ENCODE measurements at places on chromosomes 1 and 21. TPM values are rescaled to one million over a fixed set of nuclear protein-coding genes. Genes with fewer than 3 reads are reported as not detected.

DNA sequence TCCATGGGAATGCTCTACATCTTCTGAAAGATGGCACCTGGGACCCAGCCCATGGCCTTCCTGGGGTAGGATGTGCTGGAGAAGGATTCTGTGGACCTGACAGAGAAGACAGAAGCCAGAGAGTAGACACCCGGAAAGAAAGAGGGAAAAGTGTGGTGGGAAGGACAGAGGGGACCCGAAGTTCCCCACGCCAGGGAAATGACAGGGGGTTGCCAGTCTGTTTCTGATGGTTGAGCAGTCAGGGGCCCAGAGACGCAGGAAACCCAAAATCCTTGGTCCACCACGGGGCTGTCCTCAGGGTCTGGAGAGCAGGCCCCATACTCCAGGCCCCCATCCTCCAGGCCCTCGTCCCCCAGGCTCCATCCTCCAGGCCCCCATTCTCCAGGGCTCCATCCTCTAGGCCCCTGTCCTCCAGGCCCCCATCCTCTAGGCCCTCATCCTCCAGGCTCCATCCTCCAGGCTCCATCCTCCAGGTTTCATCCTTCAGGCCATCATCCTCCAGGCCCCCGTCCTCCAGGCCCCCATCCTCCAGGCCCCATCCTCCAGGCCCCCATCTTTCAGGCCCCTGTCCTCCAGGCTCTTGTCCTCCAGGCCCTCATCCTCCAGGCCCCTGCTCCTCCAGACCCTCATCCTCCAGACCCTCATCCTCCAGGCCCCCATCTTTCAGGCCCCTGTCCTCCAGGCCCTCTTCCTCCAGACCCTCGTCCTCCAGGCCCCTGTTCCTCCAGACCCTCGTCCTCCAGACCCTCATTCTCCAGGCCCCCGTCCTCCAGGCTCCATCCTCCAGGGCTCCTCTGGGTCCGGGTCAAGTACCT, 1.0 kb upstream of the TFF2 start:
- no peak for DNase-seq

DNA sequence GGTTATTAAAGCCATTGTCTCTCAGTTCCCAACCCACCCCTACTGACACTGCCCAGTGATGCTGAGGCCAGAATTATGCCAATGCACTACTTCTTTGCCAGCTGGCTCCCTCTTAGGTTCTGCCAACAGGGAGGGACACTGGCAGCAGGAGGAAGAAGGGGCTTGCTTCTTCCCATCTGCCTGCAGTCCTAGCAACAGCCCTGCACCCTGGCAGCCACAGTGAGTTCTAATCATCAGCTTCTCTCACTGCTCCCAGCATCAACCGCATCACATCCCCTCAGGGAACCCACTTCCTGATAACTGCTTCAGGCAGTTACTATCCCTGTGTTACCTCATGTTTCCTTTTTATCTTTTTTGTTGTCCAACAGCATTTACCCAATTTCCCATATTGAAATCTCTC, 86.2 kb downstream of the UBR4 start:
- no peak for DNase-seq

The SLC6A9 gene
- polyA plus RNA-seq = 5.7 TPM

The ADAMTS5 gene
- 2.4 TPM for polyA plus RNA-seq

The PIGR gene
- 6.3 TPM for polyA plus RNA-seq

Data from stomach (tissue), 19 donors.